NCI-H2107 (cell line): ENCODE measurements at places on chromosomes 11 and 22.
A peak's percentile ranks its signal among the peaks of the same experiment; 100 is the strongest.

DNA sequence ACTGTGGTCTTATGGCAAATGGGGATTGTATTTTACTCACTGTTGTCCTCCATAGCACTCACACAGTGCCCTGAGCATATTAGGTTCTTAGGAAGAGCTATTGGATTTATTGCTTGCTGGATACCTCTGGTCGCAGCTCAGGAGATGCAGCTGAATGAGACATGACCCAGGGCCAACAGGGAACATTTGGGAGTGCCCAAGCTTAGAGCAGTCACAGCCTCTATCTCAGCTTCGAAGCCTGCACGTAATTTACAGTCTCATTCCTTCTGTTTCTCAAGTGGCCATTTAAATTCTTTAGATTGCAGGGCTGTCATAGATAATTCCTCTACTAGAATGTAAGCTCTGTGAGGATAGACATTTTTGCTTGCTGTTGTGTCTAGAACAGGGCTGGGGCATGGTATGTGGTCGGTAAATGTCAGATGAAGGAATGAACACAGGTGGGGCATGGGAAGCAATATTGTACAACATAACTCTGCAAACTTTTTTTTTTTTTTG, 192.8 kb downstream of the GRIK4 start:
- no peak for DNase-seq

DNA sequence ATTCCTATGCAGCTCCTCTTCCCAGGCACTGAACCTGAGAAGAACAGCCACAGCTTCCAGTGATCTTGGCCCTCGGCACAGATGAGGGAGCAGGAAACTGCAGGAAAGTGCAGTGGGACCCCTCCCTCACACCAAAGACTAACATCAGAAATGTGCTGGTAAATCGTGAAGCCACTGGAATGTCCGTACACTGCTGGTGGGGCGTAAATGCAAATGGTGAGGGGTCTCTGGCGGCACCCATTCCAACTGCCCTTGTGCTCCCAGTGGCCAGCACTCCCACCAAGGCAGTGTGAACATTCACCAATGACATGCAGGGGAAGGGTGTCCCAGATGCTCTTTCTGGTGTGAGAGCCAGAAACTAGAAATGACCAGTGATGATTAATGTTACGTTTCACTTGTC, 574.0 kb downstream of the BRD1 start:
- no peak for DNase-seq

DNA sequence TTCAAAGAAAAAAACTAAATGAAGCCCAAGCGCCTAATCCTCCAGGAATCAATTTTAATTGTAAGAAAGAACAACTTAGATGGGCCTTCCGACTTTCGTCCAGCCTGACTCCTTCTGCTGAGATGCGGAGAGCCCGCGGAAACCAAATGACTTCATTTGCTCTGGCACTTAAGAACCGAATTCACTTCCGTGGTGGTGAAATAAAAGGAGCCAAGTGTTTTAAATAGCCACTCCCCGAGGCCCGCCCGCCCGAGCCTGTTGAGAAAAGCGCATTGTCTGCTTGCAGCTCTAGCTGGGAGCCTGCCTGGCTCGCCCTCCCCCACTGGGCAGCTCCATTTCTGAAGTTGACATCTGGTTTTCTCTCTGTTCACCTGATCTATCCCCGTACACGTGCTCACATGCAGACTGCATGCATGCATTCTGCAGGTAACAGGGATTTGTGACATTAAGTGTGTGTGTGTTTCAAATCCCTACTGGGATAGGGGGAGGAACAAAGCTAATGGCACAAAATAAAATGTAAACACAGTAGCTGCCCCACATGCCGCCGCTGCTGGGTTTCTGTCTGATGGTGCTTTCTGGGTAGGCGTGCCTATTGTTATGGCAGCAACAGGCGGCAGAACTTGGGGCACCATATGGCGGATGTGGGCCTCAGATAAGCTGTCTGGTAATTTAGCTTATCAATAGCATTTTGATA, 6.2 kb downstream of the TEAD1 start:
- peak; percentile 82 for DNase-seq

GRCh38 chr11:119991022-119991404, 146.9 kb downstream of the TRIM29 start:
- no peak for DNase-seq

GRCh38 chr22:41238570-41239442, 1.9 kb downstream of the CHADL start:
- no peak for DNase-seq

DNA sequence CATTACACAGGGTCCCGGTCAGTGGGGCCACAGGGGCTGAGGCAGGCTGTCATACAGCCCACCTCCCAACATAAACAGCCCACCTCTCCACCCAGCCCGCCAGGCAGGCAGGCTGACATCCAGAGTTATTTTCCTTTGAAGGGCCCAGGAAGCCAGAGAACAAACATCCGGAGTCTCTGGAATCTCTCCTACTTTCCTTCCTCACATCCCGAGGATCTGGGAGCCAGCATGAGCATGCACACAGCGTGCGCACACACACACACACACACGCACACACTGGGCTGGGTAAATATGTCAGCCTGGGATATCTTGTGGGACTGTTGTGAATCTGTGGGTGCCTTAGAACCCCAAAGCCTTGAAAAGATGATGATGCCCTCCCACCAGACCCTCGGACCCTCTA, 55.4 kb downstream of the PDE2A start:
- DNase-seq, result no peak

- no peak for DNase-seq
These were observed 24.3 kb upstream of the PKNOX2 start for GRCh38 chr11:125140233-125140632.

GRCh38 chr22:45127866-45128265, 35.9 kb upstream of the NUP50 start:
- DNase-seq, result no peak

GRCh38 chr11:68963779-68964178, 17.0 kb downstream of the MRGPRD start:
- no peak for DNase-seq

- no peak for DNase-seq
These were observed 565.4 kb downstream of the ETS1 start for GRCh38 chr11:128022007-128022368.

DNA sequence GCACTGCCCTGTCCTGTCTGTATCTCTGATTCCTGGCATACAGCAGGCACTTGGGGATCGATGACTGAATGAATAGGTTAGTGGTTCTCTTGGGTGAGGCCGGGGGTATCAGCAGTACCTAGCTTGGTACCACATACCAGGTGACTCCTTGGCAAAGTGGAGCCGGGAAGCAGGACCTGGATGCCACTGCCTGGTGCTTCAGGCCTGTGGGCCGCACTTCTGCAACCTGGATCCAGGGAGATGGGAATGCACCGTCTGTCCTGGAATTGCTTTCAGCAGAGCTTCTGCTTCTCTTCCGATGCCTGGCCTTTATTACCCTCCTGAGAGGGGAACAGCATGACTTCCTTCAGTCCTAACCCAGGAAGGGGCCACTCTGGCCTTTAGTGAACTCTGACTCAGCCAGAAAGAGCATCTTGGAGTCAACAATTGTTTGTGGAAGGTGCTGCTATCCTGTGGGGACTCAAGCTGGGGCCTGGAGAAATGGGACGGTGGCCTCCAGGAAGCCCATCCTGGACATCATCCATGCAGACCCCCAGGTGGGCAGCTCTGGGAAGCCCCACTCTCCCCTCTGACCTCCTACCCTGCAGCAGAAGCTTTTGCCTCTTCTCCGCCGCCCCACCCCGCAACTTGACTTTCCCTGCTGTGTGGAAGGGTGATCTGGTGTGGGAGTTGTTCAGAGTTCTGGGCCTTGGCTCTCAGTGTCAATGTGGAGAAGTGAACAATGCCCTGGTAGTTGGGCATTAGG, 5.1 kb downstream of the CD82 start:
- no peak for DNase-seq

DNA sequence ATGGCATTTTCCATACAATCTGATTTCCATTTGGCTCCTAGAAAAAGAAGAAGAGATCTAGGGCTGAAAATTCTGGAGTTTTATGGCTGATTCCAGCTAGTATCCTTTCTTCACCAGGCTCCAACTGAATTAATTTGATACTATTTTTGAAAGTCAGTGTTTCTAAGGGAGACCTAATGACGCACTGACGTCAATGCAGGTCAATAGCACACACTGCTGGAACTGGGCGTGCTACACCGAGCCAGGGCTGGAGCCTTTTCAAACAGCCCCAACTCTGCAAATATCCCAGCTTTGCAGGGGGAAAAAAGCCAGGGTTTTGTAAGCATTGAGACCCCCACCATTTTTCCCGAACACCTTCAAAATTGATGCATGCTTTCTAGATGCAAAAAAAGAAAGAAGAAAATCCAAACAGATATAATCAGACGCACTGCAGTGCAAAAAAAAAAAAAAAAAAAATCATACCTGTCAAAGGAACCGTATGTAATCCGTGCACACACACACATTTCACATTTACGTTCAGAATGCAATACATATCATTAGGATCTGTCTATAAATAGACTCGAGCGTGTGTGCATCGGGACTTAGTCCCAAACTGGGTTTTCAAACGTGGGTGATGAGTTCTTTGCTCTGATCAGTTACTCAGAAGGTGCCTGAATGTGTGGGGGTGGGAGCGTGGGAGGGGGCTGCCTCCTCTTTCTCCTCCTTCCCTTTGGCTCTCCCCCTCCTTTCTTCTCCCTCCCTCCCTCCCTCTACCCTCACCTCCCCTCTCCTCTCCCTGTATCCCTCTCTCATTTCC, 124.5 kb upstream of the HSD17B12 start:
- no peak for DNase-seq

DNA sequence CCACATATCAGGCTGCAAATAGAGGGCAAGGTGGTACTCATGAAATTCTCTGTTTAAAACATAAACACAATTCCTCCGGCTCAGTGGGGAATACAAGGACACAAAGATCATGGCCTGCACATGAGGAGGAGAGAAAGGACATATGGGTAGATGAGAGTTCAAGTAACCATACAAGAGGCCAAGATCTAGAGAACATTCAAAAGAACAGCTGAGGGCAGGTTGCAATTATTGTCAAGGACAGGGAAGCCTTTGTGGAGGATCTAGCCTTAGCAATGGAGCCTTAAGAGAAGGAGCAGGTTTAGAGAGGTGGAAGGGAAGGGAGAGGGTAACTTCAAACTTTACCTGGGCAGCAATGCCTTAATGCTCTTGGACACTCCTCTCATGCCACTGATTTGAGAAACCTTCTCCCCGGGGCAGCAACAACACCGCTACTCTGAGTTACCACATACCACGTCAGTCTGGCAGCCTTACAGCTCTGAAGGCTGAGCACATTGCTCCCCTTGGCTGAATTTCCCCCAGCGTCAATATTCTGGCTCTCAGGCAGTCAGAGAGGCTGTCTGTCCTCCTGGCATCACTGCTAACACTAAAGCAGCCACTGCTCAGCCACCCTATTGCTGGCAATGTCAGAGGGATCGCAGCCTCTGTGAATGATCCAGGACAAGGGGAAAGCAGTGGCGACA, 55.5 kb downstream of the CLPB start:
- no peak for DNase-seq

DNA sequence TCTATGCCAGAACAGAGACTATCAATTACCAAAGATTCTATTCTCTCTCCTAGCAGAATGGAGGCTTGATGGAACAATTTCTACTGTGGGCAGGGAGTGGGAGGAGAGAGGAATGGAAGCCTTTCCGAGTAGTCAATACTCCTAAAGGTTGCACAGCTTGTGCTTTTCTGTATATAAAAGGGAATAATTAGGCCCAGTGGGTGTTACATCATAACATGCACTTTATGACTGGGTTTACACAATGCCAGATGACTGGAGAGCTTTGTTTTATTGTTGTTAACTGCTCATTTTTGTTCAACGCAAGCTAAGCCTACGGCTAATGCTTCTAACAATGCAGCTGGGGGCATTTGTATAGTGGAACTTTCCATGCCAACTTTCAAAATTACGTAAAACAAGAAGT, 2237.9 kb upstream of the RAG2 start:
- DNase-seq, result no peak

DNA sequence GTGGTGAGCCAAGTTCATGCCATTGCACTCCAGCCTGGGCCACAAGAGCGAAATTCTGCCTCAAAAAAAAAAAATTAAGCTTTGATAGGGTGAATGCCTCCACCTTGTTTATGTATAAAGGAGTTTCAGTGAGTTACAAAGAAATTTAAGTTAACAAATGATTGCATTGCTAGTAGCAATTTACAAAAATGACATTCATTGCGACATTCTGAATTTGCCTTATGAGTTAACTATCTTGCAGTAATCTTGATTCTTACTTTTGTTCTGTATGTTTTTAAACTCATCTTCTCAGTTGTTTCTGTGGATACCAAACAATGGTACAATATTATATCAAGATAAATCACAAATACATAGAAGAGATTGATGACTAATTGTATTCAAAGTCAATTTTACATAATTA, 207.0 kb downstream of the DDX10 start:
- DNase-seq, result no peak

DNA sequence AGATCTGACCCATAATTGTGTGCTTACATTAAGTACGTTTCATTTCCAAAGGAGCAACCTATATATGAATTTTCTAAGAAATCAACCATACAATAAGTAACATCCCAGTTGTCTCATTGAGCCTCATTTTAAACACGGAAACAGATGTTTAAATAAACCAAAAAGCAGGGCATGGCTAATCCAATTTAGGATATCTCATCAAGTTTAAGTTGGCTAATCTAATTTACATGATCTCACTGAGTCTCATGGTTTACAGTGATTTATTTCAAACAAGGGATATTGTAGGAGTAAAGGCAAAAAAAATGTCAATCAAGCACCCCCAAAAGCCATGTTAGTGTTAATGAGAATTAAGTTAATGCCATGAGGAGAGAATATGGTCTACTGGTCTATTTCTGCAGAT, 499.8 kb upstream of the CCDC90B start:
- no peak for DNase-seq

GRCh38 chr22:42322562-42322926, 52.1 kb upstream of the TCF20 start:
- DNase-seq, result no peak

- DNase-seq, result peak; percentile 60
These were observed 30.9 kb upstream of the WNT7B start for GRCh38 chr22:46007848-46008261.
